Progenitor cell of endocrine pancreas (in vitro differentiated cells): ENCODE measurements at places on chromosomes 2 and 18.

DNA sequence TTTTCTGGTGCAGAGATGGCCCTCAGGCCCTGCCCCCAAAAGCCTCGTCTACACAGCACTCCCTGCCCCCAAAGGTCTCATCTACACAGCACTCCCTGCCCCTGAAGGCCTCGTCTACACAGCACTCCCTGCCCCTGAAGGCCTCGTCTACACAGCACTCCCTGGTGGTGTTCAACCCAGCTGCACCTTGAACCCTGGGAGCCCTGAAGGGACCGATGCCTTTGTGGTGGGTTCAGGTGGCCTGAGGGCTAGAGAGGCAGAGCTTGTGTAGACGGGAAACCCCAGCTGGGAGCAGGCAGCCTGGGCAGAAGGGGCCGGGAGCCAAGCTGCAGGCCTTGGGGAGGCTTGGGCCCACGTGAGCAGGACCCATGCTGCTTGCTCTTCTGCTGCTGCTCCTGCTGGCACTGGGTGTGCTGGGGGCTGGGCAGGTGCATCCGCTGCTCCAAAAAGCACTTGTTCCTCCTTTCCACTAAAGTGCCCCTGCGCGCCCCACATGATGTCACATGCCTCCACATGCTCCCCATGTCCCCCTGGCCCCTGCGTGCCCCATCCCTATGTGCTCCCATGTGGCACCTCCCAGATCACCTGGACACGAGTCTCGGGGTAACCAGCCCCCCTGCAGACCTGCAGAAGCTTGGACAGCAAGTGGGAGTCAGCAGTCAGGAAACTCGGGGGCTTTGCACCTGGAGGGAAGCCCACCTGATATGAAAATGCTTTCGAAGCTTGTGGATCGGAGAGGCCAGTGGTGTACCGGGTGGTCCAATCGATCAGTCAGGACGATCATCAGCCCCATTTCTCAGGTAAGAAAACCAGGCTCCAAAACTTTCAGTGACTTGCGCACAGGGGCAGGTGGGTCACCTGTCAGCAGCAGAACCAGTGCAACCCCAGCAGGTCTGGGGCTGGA is 94.9 kb upstream of the CTDP1 start:
- DNase-seq = no peak

GRCh38 chr2:171578127-171578803 is 56.0 kb downstream of the CYBRD1 start:
- no peak for DNase-seq

- no peak for DNase-seq
Measured at GRCh38 chr2:111149882-111150455, 29.3 kb downstream of the BCL2L11 start.

DNA sequence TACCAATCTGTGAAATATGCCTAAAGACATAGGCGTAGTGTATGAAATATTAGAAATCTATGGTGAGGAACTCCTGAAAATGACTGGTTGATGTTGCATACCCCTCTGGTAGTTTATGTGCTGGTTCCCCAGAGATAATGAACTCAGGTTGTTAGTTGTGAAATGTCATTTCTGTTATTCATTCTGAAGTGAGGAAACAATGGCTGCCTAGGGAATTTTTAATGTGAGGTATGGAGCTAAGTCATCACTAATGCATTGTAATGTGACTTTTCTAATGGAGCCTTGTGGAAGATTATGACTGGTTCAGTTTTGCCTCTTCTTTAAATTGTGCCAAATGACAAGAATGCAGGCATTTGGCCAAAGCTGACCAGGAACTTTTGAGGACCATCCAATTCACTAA is 61.6 kb upstream of the RAB27B start:
- DNase-seq = no peak

GRCh38 chr2:195018462-195018861 is 638.6 kb upstream of the SLC39A10 start:
- DNase-seq = no peak

- DNase-seq = no peak
Measured at GRCh38 chr2:39704540-39704939, 38.8 kb downstream of the TMEM178A start.

DNA sequence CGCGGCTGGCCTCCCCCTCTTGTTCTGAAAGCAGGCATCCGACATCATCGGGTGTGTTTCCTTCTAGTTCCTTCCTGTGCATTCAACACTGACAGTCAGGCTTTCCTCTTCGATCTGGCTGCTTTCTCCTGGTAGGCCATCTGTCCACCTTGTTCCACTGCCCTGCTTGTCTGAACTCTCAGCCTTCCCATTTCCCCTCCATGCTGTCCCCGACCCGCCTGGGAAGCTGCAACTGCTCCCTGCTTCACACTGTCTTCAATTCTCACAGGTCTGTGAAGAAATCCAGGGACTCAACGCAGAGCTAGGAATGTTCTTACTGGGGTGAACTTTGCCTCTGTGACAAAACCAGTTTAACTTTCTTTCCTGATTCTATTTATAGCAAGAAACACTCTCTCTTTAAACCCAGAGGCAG is 43.0 kb downstream of the KIF3C start:
- DNase-seq = no peak

GRCh38 chr2:134307334-134307733 is 53.5 kb downstream of the MGAT5 start:
- DNase-seq = no peak

DNA sequence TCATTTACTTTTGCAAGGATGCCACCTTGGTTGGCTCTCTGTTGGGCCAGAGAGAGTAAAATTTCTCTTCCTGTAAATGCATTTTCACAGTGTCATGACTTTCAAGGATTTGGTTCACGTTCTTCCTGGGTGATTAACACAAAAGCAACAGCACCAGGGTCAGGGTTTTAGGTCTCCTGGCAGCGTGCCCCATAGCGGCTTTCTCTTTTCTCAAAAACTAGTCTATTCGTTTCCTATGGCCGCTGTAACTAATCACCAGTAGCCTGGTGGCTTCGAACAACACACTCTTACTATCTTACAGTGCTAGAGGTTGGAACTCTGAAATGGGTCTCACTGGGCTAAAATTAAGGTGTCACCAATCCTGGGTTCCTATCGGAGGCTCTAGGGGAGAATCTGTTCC is 56.3 kb upstream of the ACMSD start:
- DNase-seq = no peak

GRCh38 chr2:73998451-73998850 is 13.7 kb downstream of the TET3 start:
- DNase-seq = no peak

DNA sequence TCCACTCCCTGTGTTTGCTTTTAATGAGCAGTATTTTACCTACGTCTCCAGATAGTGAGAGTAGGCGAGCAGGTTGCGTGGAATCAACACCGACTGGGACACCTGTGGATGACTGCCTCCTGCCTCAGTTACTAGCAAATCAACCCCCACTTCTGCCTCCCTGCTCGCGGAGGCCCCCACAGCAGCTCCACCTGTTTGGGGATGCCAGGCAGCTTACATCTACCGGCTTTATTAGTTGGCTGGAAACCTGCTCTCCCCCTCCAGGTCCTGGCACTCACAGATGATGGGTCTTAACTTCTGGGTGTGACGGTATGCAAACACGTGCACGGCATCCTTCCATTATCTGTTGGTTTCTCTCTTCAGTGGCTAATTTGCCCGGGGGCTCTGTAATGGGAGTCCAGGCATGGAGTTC is 164.4 kb upstream of the SESTD1 start:
- no peak for DNase-seq

DNA sequence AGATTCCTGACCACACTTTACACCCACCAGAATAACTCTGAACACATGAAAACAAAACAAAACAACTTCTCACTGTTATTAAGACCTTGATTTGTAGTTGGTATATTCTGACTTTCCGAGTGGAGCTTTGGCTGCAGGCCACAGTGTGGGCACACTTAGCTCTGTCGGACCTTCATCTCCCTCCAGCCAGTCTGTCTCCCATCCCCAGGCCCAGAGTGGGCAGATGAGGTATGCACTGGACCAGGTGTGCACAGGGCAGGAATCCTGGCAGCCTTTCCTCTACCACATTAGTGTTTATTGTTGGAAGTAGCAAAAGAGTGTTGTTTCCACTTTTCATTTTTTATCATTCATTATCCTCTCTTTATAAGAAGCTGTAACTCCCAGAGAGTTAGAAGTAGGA is 219.5 kb upstream of the TPO start:
- no peak for DNase-seq

- DNase-seq = no peak
Measured at GRCh38 chr2:38207168-38207567, 131.2 kb upstream of the CYP1B1 start.

DNA sequence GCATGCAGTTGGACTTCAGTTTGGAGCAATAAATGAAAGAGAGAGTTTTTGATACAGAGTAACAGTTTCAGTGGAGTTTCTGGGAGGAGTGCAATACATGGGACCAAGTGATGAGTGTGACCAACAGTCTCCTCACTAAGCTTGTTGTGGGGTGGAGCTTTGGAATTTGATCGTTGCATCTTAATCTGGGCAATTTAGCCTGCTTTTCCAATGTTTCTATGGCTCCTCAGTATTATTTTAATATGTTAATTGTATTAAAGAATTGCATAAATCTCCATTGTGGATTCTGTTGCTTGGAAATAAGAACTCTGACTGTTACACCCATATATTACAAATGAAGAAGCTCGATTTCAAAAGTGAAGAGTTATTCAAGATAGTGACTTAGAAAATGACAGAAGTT is 446.6 kb upstream of the LRATD1 start:
- DNase-seq = no peak
